ENCODE measurements at places on chromosomes 1 and 21.
A peak's percentile ranks its signal among the peaks of the same experiment; 100 is the strongest.

DNA sequence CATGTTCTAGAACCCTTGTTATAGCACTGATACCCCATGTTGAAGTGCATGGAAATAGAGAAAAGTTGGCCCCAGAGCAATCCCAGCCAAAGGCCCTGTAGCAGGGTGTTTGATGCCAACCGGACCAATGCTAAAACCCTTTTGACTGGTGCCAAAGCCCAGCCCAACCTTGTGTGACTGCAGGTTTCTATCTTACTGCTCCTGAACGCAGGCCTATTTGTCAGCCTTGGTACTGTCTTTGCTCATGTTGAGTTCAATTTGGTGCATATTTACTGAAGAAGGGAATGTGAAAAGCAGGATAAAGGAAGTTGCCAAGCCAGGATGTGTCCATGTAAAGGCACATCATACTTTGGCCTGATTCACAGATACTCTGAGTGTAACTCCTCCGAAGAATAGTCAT lies 51.7 kb upstream of the NFASC start:
- DNase-seq: no peak

DNA sequence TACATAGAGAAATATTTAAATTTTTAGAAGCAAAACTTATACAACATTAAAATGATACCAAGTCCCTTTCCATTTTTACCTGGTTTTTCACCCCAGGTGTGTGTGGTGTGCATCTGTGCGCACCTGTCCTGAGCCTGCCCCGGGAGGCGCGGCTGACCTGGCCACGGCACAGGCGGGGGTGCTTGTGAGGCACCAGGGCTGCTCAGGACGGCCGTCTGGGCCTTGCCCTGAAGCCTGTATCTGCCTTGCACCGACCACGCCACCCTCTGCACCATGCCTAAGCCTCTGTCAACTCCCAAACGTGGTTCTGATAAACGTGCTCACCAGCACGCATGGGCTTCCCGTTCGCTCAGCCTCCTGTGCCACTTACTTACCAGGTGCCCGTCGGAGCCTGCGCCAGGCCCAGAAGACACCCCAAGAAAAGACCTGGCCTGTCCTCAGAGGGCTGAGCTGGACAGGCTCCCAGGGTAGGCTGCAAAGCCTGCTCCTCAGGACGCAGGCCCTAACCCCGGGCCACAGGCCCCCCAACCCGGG lies 20.9 kb downstream of the PANK4 start:
- DNase-seq: no peak

GRCh38 chr1:214058076-214058475 lies 70.3 kb downstream of the PROX1 start:
- no peak for DNase-seq

DNA sequence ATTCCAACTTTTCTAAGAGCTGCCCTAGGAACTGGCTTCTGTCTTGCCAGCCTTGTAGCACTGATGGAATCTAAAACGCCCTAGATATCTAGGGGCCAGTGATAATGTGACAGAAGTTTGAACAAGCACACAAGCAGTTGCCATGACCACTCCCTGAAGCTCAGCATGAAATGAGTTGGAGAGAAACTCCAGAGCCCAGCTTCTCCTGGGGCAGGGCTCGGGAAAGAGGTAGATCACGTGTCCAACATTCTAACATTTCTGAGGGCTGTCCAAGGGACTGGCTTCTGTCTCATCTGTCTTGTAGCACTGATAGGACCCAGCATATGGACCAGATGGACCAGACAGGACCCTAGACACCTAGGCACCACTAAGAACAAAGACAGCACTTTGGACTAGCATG lies 37.9 kb downstream of the OMA1 start:
- DNase-seq: no peak

- no peak for DNase-seq
These were observed 43.4 kb downstream of the KIF1B start for GRCh38 chr1:10253755-10254154.

- DNase-seq: no peak
These were observed 64.2 kb downstream of the MEF2D start for GRCh38 chr1:156436141-156437036.

DNA sequence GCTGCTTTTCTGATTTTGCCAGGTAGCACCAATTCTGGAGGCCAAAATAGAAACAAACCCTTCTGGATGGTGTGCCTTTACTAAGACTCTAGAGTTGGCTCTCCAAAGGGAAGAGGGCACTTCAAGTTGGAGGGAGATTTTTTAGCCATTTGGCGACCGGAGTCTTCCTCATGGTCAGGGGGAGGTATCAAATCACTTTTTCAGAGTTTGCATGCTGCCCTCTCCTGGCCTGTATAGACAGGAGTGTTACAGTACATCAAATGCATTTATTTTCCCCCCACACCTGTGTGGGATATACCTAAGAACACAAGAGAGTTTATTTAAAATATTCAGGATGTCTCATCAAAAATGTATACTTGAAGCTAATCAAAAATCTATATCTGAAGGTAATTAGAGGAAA lies 3.2 kb downstream of the GREM2 start:
- no peak for DNase-seq

DNA sequence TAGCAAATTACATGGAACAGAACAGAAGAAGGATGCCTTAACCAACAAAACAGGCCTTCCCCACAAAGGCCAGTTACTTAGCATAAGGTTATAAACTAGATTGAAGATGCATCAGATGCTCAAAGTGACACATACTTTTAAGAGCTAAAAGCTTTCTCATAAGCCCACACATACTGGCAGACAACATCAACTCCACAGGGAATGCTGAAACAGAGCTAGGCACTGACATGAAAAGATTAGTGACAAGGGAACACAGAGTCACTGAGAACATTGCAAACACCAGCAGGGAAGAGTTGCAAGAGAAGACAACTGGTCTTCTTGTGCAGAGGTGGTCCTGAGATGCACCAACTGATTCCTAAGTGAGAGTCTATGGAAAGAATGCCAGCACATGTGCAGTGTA lies 6.9 kb downstream of the TTC13 start:
- no peak for DNase-seq

DNA sequence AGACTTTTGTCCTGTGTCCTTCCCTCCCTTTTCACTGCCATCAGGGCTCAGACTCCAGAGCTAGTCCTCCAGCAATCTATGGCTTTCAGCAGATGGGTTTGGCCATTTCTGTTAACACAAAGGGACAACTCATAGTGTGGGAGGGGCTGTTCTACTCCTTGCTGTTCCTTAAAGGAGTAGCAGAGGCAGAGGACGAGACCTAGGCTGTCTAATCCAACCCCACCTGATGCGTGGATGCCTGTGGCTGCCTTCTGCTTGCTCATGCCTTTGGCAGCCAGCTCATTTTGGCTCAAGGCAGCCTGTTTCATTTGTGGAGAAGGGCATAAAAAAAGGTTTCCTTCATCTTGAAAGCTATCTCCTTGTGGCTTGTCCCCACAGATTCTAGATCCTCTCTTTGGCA lies 27.0 kb downstream of the MFSD2A start:
- peak; percentile 65 for DNase-seq

GRCh38 chr1:163820766-163821165 lies 499.0 kb downstream of the NUF2 start:
- no peak for DNase-seq

DNA sequence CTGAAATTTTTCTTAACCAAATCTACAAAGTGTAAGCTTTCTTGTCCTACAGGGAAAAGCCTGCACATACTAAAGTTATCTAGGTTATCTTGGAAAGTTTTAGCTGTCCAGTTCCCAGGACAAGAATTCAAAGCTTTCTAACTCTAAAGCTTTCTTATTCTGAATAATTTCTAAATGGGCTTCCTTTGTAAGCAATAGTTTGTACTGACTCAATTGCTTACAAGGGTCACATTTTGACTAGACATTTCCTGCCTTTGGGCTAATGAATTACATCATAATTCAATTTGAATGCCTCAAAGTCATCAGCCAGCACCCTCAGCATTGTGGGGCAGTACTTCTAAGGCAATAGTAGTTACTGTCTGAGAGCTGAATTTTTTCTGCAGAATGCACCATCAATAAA lies 223.0 kb downstream of the LTN1 start:
- no peak for DNase-seq

DNA sequence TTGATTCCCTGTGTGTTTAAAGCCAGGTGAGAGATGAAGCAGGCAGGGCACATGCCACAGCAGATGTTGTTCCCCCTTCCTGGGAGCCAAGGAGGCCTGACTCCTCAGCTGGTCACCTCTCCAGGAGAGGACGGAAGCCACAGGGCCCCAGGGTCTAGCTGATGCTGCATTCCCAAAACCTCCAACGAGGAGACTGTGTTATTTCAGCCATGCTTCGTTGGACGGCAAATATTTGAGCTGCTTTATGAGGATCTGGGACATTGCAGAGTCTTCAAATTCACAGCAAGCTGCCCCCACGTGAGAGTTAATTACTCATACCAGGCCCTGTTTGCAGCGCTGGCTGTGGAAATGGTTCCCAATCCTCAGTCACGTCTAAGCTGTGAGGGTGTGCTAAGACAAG lies 85.3 kb downstream of the CDC7 start:
- DNase-seq: no peak

DNA sequence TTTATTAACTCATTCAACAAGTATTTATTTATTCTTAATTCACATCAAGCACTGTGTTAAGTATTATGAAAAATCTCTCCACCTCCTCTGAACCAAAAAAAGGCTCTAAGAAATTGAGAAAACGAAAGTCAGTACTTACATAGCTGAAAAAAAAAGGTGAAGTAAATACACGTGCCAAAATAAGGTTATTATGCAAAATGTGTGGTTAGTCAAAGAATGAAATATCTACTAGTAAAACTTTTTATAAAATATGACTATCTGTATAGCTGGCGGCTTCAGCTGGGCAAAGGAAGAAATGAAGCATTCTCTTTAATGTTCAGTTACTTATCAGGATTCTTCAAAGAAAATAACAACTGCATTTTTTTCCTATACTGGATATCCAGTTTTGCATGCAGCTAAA lies 35.5 kb upstream of the ASPM start:
- no peak for DNase-seq

DNA sequence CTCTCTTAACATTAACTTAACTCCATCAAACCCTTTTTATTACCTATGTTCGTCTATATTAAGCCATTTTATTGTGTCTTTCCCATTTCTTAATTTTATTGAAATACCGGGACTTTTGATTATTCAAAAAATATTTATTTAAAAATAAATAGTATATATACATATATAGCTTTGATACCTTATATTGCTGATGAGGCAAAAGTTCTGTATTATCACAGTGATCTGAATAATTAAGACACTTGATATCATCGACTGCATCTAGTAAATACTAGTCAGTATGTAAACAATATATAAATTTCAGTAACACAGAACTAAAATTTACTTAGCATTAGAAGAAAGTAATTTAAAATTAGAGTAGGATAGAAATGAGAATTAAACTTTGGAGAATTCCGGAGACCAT lies 22.0 kb downstream of the TTLL7 start:
- DNase-seq: no peak

DNA sequence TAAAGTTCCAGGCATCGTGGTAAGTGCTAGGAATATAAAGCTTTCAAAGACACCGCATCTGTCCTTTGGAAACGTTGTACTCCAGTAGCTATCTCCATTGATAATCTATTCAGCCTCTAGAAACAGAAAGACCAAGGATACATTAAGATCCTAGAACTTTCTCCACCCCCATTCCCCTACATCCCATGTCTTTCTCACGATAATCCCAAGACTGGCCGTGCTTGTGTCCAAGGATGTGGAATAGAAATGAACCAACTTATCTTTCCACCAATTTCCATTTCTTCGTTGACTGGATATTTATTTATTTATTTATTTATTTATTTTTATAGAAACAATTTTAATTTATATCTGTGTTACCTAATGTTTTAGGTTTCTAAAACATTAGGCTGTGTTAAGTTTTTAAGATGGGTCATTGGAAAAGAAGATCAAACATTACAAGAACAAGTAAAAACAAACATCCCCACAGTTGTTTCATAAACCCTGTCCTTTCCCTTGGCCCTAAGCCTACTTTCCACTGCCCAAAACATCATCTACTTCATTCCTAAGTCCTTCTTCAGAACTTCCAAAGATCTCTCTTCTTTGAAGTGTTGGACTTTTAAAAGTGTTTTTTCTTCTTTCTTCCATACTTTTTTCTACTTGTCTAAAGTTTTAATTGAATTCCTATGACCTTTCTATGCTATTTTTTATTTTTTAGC lies 39.7 kb downstream of the LRRC8C start:
- DNase-seq: no peak

DNA sequence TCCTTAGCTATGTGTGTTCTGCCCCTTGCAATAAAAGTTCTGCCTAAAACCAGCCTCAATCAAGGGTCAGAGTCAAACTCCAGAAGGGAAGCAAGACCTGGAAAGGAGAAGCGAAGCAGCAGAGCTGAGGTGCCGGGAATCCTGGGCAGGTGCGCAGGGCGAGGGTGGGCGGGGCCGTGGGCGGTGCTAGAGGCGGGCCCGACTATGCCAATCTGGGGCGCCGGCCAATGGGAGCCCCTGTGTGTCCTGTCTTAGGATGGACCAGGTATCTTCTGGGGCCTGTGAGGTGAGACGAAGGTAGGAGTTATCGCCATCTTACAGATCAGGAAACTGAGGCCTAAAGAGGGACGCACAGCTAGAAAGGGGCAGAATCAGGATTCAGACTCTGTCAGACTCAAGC lies 120.3 kb downstream of the PTPRU start:
- no peak for DNase-seq

GRCh38 chr1:51912881-51913280 lies 34.4 kb upstream of the NRDC start:
- no peak for DNase-seq

- DNase-seq: no peak
These were observed 24.8 kb downstream of the TNFRSF8 start for GRCh38 chr1:12087797-12088314.

DNA sequence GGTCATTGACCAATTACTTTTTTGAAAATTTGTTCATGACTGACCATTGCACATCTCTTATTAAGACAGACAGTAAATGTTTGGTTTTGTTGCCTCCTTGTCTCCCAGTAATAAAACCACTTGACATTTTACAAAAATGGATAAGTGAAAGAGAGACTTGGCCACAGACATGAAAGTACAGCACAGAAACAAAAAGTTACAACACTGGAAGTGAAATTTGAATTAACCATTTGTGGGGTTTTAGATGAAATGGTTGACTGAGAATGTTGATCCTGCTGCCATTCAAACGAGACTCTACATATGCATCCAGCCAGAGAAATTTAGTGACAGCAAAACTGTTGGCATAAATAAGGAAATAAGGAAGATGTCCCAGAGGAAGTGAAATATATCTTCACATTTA lies 79.3 kb upstream of the B3GALT2 start:
- no peak for DNase-seq

- DNase-seq: no peak
These were observed 72.5 kb upstream of the TNFSF18 start for GRCh38 chr1:173122958-173123852.

GRCh38 chr1:2377751-2378440 lies 13.5 kb downstream of the MORN1 start:
- no peak for DNase-seq

- no peak for DNase-seq
These were observed 59.6 kb downstream of the RUNX1 start for GRCh38 chr21:34989337-34990151.

- DNase-seq: no peak
These were observed 61.5 kb upstream of the JAK1 start for GRCh38 chr1:65027666-65028358.

- no peak for DNase-seq
These were observed 58.9 kb downstream of the VWA5B1 start for GRCh38 chr1:20349561-20349960.

All from HS-27A (cell line).